Left cardiac atrium (tissue), 4 donors: ENCODE measurements at places on chromosomes 4 and X.

- DNase-seq = no peak
Measured at GRCh38 chrX:112197840-112198239, 115.3 kb upstream of the TRPC5 start.

DNA sequence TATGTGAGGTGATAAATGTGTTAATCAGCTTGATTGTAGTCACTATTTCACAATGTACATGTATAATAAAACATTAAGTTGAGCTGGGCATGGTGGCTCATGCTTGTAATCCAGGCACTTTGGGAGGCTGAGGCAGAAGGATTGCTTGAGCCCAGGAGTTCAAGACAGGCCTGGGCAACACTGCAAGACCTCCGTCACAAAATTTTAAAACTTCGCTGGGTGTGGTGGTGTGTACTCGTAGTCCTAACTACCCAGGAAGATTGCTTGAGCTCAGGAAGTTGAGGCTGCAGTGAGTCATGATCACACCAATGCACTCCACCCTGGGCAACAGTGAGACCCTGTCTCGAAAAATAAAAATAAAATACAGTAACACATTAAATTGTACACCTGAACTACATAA, 20.1 kb downstream of the LYAR start:
- no peak for DNase-seq

DNA sequence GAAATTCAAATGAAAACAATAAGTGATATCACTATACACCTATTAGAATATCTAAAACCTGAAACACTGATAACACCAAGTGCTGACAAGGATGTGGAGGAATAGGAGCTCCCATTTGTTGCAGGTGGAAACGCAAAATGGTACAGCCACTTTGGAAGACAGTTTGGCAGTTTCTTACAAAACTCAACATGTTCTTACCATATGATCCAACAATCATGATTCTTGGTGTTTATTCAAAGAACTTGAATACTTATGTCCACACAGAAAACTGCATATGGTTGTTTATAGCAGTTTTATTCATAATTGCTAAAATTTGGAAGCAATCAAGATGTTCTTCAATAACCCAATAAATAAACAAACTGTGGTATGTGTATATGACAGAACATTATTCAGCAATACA, 107.9 kb downstream of the FHDC1 start:
- DNase-seq = no peak

GRCh38 chrX:39381422-39381821, 580.2 kb downstream of the MID1IP1 start:
- no peak for DNase-seq

GRCh38 chrX:40406330-40406859, 174.4 kb upstream of the ATP6AP2 start:
- no peak for DNase-seq
